COR-L47 (cell line): ENCODE measurements at places on chromosomes 12 and 14.
A peak's percentile ranks its signal among the peaks of the same experiment; 100 is the strongest.

GRCh38 chr14:22314183-22314820 is 274.7 kb downstream of the DAD1 start:
- DNase-seq, result peak; percentile 28

DNA sequence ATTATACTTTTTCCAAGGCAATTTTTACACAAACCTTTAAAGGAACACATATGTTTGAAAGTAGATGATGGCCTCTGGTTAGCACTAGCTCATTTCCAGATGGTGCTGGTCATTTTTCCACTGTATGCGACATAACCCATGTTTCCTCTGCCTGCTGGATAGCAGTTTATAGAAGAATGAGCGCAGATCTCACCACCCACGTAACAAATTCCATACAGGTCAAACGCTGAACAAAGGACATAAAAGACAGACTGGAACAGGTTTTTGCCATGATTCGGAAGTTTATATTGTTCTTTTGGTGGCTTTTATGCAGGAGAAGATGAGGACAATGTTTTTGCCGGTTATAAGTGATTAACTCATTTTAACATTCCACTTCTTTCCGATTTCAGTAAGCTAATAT is 30.7 kb downstream of the PPP1R36 start:
- no peak for DNase-seq

DNA sequence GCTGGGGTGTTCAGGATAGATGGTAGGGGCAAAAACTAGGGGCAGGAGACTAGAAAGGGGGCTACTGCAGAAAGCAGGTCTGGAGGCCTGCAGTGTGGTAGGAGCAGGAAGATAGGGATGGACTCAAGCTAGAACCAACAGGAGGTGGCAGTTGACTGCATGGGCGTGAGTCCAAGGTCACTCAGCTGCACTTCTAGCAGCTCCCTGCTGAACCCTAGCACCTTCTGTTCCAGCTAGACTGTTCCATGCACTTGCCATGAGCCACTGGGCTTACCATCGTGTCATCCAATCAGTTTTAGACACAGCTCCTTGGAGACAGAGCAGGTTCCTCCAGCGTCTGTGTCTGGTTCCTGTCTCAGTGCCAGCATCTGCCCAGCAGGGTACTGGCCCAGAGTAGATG is 11.3 kb upstream of the KRT8 start:
- DNase-seq, result no peak

GRCh38 chr12:132284071-132284826 is 45.1 kb downstream of the GALNT9 start:
- no peak for DNase-seq

DNA sequence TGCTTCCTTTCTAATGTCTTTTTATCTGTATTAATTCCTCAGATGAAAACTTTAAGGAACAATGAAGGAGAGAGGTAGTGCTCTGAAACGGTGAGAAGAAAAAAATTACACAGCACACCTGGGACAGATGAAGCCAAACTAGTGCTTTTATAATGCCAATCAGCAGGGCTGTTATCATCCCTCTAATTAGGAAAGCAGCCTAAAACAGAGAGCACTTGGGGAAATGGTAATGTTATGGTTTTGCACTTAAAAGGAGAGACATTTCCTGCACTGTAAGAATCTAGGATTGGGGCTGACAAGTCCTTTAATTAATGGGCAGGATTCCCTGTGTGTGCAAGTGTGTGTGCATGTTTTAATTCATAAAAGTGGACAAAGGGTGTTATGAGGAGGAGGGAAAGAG is 4.8 kb upstream of the LMO3 start:
- DNase-seq, result peak; percentile 38

DNA sequence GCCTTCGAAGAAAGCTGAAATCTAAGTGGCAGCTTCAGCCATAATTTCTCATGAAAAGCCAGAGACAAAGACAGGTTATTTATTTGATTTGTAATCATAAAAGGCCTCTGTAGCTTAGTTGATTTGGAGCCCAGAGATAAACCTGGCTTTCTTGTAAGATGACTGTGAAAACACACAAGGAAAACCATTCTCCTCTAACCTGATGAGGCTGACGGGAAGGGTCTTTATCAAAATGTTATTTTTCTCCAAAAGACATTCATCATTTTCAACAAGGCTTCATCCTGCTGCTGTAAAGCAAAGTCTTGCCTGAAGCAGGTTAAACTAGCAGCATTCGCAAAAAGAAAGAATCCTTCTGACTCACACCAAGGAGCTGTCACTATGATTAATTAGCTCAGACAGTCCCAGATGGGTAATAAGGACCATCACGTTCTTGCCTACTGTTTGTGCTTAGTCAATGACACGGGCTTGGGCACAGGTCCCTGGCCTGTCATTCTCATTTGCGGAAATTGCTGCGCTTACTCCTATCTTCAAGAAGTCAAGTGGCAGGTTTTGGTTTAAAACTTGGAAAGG is 286.6 kb downstream of the C12orf75 start:
- no peak for DNase-seq

- no peak for DNase-seq
These were observed 9.0 kb upstream of the PAPOLA start for GRCh38 chr14:96493178-96493577.

- DNase-seq, result peak; percentile 63
These were observed 604 bp downstream of the EIF4B start for GRCh38 chr12:53006810-53007309.

GRCh38 chr12:118103601-118104382 is at the start of gene VSIG10:
Gene VSIG10 (minus strand): TSS chr12:118104011. CDS start chr12:118103671, 340 bp downstream.
- no peak for DNase-seq

GRCh38 chr14:96811265-96811664 is 14.1 kb downstream of the VRK1 start:
- no peak for DNase-seq

DNA sequence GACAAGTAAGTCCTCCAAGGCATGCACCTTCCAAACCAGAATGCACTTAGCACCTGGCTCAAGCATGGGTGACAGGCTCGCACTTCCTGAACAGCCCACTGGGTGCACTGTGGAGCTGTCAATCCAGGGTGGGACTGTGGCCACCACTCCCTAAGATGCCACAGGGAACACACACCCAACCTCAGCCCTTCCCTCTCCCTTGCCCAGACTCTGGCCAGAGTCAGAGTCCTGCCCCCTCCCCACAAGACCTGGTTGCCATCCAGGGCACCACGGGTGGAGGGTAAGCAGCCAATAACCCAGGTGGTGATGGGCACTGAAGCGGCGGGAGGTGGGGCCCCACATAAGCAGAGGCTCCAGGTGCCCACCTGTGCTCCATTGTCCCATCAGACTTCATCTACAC is 160.6 kb downstream of the MYRFL start:
- no peak for DNase-seq

GRCh38 chr14:92513204-92513965 is at the start of gene RIN3:
Gene RIN3 (plus strand): TSS chr14:92513781. CDS start chr14:92513933, 152 bp downstream.
- no peak for DNase-seq

DNA sequence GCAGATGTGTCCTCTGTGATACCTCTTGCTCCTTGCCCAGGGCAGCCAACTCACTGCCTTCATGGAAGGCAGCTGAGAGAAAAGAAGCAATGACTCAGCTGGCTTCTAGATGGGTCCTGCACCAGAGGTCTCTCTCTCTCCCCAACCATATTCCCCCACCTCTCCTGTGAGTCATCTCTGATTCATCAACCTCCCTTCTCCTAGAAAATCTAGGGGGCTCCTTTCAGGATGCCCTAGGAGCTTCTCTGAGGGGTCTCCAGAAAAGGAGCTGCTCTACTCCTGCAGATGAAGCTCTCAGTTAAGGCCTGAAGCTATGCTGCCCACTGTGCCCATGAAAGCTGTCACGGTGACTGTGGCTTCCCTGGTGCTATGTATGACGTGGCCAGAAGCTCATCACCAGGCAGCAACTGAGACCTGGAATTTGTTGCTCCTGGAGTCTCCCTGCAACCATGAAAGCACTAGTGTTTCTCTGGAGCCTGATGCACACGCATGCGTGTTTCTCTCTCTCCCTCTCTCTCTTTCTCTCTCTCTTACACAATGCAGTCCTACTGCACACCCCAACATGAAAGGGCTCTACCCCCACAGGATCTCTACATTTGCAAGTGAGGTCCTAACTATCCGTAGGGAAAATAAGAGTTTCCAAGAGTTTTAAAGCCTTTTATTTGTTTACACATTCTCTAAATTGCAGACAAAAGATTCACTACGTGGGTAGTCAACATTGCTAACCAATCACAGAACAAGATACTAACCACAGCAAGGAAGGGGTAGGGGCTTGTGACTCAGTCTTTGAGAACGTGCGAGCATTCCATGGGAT is 285.3 kb downstream of the DPF3 start:
- DNase-seq, result no peak

- no peak for DNase-seq
These were observed 17.9 kb upstream of the KTN1 start for GRCh38 chr14:55562135-55562534.

DNA sequence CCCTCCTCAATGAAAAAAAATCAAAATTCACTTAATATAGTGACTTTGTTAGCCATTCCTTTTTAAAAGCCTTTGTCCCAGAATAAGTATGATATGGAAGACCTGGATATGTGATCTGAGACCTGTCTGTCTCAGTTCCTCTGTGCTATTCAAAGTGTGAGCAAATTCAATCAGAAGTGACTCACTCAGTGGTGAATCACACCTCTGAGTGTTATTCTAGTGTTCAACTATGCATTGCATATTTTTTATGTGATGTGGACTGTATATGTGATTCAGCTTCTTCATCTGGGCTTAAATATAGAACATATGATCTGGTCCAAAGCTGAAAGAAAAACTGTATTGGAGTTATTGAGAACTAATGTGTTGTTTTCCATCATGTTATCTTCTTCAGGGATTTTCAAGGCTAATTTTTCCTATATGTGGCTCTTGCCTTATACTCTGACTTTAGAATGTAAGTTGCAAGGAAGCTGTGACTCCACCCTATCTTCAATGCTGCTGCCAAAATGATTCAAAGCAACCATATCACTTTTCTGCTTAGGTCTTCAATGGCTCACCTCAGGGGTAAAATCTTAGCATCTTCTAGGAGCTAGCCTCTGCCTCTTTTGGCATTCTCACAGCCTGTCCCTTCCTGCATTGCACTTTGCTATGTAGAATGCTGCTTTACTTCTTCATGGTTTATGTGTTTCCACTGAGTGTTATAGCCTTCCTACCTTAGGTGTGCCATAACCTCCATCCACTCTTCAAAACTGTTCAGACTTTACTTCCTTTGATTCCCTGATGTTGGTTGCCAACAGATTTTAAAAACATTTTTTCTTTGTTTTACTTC is 169.8 kb downstream of the OTOGL start:
- no peak for DNase-seq

- peak; percentile 32 for DNase-seq
These were observed 3.2 kb downstream of the SPTLC2 start for GRCh38 chr14:77613201-77613600.

- DNase-seq, result no peak
These were observed 33.7 kb upstream of the EML1 start for GRCh38 chr14:99759546-99759925.

DNA sequence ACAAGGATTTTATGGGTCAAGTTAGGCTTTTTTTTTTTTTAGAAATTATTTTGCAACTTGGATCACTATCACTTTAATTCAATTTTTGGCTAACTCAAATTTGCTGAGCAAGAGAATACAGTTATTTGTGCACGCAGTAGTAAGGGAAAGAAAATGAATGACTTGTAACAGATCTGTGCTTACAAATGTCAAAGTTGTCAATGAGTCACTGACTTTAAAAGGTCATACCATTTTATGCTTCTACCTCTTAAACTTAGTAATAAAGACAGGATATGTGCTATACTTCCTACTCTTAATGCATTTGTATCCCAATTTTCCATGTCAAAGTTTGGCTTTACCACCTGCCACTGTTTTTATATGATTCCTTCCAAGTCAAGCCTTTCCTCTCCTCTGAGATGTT is 131.1 kb upstream of the FBXO33 start:
- no peak for DNase-seq

- DNase-seq, result peak; percentile 8
These were observed 91.4 kb upstream of the CPM start for GRCh38 chr12:69024413-69024812.

DNA sequence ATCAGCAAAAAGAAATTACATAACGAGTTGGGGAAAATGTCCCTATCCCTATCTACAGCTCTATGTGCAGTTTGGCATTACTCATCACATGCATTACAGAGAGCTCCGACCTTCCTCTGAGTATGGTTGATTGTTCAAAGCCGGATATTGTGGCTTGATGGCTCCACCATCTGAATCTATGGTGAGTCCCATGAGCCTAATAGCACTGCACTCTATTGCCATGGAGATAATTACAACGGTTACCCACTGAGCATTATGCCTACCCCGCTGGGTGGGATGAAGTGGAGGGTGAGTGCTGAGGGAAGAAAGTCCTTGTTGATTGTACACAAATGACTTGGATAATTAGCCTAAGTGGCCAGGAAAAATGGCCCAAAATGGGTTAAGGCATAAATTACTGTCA is 800.5 kb downstream of the NRXN3 start:
- peak; percentile 92 for DNase-seq

- DNase-seq, result peak; percentile 4
These were observed 4.5 kb upstream of the OAS2 start for GRCh38 chr12:112973818-112974231.

DNA sequence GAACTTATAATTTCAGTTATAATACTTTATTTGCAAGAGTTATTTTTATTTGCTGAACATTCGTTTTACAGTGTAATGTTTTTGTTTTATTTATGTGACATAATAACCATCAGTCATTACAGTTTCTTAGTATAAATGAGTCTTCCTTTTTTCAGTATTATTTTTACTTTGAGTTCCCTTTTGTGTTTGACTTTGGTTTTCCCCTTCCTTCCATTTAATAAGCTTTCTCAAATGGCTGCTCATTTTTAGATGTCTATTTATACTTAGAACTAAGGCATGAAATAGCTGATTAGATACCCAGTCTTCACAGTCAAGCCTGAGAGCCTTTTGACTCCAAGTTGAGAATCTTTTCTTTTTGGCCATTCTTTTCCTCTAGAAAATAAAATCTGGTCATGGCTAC is 404.5 kb downstream of the LRFN5 start:
- DNase-seq, result no peak

GRCh38 chr12:101567918-101568317 is 26.9 kb upstream of the MYBPC1 start:
- no peak for DNase-seq

DNA sequence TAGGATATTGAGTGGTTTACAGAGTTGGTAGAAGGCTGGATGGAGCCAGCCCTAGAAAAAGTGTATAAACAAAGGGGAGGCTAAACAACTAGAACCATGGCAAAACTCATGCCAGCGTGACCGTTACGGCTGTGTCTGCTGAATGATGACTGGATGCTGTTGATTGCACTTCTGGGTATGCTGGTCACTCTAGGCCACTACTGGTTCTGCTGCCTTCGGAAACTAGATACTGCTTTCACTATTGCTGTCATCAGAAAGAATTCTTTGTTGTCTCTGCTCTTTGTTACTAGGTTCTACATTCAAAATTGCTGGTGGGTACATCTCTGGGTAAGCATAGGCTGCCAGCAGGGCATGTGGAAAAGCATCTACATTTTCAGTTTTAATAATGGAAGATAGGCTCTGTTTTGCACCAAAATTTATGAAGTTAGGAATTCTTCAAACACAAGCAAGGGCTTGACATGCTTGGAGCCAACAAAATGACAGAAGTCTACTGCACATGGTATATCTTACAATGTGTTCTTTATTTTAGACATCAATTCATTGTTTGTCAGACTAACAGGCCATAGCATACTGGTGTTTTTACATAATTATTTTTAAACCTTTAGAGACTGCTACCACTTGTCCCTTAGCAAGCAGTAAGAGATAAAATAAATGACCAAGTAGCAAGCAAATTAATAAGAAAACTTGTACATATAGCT is 15.4 kb downstream of the MON2 start:
- no peak for DNase-seq
